Testis (tissue), 5 donors: ENCODE measurements at places on chromosomes 7 and 10. TPM values are rescaled to one million over a fixed set of nuclear protein-coding genes. Genes with fewer than 3 reads are reported as not detected.

- no peaks in the 10 kb centered on the region for H3K4me1 ChIP-seq
- DNase-seq: no peak
- H3K36me3 ChIP-seq: no peaks in the 10 kb centered on the region
- no peaks in the 10 kb centered on the region for H3K27me3 ChIP-seq
These were observed 1461.4 kb downstream of the GATA3 start for GRCh38 chr10:9515922-9516321.

SLC16A12 gene
- 2.8 TPM for polyA plus RNA-seq

OPALIN gene
- polyA plus RNA-seq: not detected

CHAT gene
- 0.75 TPM for polyA plus RNA-seq
